Endothelial cell of umbilical vein (primary cell): ENCODE measurements at places on chromosomes 1 and 21.

- H3K4me1 ChIP-seq = no peaks in the 10 kb centered on the region
- no peak for DNase-seq
- no peak overlapping the region for H3K4me3 ChIP-seq
- no peak overlapping the region for H3K27ac ChIP-seq
- H3K27me3 ChIP-seq = peaks cover 15% of the 10 kb centered on the region
- no peaks in the 10 kb centered on the region for H3K36me3 ChIP-seq
Measured at GRCh38 chr1:93990010-93990409, 80.8 kb upstream of the GCLM start.

DNA sequence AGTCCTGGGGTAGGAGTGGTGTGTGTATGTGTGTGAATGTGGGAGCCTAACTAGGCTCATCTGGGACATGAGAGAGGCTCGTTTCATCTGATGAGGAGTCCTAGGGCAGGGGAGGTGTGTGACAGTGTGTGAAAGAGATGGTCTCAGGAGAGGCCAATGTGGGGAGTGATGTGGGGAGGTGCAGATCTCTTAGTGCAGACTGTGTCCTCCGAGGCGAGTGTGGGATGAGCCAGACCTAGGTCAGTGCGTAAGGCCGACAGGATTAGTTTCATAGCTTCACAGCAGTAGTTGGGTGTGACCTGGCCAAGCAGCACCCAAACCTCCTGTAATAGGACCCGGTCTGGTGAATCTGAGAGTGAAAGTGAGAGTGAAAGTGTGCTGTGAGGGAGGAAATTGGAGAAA lies 94.7 kb downstream of the LIPI start:
- DNase-seq = no peak
- H3K27me3 ChIP-seq = no peaks in the 10 kb centered on the region
- no peak overlapping the region for H3K4me3 ChIP-seq
- no peak overlapping the region for H3K27ac ChIP-seq

DNA sequence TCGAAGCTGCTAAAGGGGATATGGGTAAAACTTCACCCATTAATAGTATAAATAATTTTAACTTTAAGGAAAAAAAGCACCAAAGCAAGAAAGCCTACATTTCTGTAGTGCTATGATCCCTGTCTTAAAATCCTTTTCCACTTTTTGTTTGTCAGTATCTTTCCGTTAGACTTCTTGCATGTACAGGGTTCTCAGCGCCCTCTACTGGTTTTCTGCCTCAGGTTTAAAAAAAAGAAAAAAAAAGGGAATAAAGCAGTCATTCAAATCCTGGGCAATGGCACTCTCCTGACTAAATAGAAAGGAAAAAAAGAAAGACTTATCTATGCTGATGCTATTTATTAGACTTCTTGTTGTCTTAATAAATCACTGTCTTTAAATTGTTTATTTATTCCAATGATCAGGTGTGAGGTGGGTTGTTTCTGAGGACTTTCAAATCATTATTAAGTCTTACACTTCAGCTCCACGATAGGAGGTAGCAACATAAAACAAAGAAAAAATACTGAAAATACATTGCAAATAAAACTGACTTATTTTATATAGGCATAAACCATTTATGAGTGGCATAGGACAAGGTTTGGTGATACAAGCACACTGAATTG lies 475.4 kb upstream of the NR5A2 start:
- H3K27me3 ChIP-seq = no peaks in the 10 kb centered on the region
- no peak overlapping the region for H3K27ac ChIP-seq
- peak; percentile 77 for DNase-seq
- H3K4me1 ChIP-seq = no peaks in the 10 kb centered on the region
- no peaks in the 10 kb centered on the region for H3K36me3 ChIP-seq

DNA sequence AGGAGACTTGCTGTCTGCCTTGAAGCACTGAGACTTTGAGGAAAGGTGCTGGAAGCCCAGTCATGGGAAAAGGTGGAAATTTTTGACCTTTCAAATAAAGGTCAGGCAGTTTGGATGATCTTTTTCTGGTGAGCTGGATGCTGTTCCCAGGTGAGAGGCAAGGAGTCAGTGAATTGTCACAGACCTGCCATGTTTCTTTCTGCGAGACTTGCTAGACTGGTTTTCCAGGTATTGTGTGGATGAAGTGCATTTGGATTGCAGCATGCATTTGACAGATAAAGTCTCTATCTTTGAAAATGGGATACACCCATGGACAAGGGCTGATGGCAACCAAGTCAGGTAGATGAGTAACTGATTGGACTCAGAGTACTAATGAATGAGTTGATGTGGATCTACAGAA lies 65.7 kb upstream of the NHLH2 start:
- no peaks in the 10 kb centered on the region for H3K27me3 ChIP-seq
- H3K36me3 ChIP-seq = no peaks in the 10 kb centered on the region

DNA sequence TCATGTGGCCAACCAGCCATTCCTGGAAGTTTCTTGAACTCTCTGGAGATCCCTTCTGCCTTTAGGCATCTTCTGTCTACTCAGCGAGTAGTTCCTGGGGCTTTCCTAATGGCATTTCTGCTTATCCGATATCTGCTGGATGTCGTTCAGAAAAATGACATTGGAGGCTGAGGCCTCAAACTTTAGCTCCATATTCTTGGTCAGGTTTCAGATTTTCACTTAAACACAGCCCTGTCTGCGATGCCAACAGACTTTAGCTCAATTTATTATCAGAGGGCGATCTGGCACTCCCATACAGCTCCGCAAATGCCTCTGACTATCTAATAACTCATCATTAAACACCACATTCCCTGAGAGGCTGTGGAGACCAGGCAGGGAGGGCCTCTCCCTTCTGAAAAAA lies 46.3 kb upstream of the ETS2 start:
- no peaks in the 10 kb centered on the region for H3K36me3 ChIP-seq
- DNase-seq = no peak
- H3K4me1 ChIP-seq = peaks cover 9% of the 10 kb centered on the region

- no peak for DNase-seq
- no peaks in the 10 kb centered on the region for H3K4me1 ChIP-seq
- no peaks in the 10 kb centered on the region for H3K27me3 ChIP-seq
Measured at GRCh38 chr1:107533436-107533835, 392.6 kb downstream of the NTNG1 start.

- no peaks in the 10 kb centered on the region for H3K27me3 ChIP-seq
- no peak overlapping the region for H3K27ac ChIP-seq
Measured at GRCh38 chr1:7493711-7494454, 277.2 kb upstream of the VAMP3 start.

- H3K27ac ChIP-seq = no peak overlapping the region
- no peak for DNase-seq
- peaks cover 6% of the 10 kb centered on the region for H3K4me1 ChIP-seq
Measured at GRCh38 chr1:21664806-21665588, 4.2 kb downstream of the RAP1GAP start.

DNA sequence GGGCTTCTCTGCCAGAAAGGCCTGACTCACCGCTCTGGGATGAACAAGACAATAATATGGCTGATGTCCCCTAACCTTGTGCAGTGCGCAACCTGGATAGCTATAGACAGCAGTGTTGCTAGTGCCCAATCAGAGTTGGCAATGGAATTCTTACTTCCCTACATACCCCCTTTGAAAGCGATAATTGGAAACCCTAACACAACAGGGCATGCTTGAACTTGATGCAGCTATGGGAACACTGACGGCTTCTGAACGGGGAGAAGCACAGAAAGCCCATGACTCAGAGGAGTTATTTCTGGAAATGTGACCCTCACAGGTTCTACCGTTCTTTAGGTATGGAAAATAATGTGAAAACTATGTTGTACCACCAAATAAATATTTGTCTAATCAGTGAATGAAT lies 200.6 kb downstream of the TRABD2B start:
- no peaks in the 10 kb centered on the region for H3K36me3 ChIP-seq
- no peak overlapping the region for H3K27ac ChIP-seq
- H3K4me3 ChIP-seq = no peak overlapping the region
- no peak for DNase-seq
- H3K27me3 ChIP-seq = no peaks in the 10 kb centered on the region

GRCh38 chr1:7535934-7536878 lies 234.9 kb upstream of the VAMP3 start:
- no peak for DNase-seq
- no peak overlapping the region for H3K4me3 ChIP-seq
- H3K27me3 ChIP-seq = no peaks in the 10 kb centered on the region

- no peak for DNase-seq
- no peaks in the 10 kb centered on the region for H3K27me3 ChIP-seq
- H3K36me3 ChIP-seq = peaks cover 2% of the 10 kb centered on the region
- H3K4me1 ChIP-seq = no peaks in the 10 kb centered on the region
- no peak overlapping the region for H3K4me3 ChIP-seq
- no peak overlapping the region for H3K27ac ChIP-seq
Measured at GRCh38 chr1:46254668-46255067, 7.1 kb downstream of the RAD54L start.

DNA sequence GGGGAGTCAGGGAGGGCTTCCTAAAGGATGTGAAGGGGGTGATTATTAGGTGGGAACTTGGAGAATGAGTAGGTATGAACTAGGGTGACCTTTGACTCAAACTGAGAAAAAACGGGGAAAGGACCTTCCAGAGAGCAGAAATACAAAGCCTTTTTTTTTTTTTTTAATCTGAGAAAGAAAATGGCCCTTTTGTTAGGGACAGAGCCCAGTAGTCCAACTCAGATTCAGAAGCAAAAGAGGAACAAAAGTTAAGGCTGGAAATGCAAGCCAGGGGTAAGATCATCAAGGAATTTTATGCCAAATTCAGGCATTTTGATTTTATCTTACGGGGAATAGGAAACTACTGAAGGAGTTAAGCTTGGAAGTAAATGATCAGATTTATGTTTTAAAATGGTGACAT lies 96.0 kb upstream of the SMYD2 start:
- peaks cover 50% of the 10 kb centered on the region for H3K27me3 ChIP-seq
- no peak for DNase-seq
- no peaks in the 10 kb centered on the region for H3K36me3 ChIP-seq
- H3K4me3 ChIP-seq = no peak overlapping the region
- peaks cover 3% of the 10 kb centered on the region for H3K4me1 ChIP-seq

GRCh38 chr1:88998716-88999115 lies 6.3 kb upstream of the KYAT3 start:
- no peak overlapping the region for H3K27ac ChIP-seq
- H3K4me3 ChIP-seq = no peak overlapping the region
- H3K27me3 ChIP-seq = no peaks in the 10 kb centered on the region

GRCh38 chr1:99636647-99637175 lies 9.2 kb upstream of the PALMD start:
- peaks cover 32% of the 10 kb centered on the region for H3K4me1 ChIP-seq
- no peaks in the 10 kb centered on the region for H3K27me3 ChIP-seq
- H3K4me3 ChIP-seq = no peak overlapping the region
- H3K27ac ChIP-seq = no peak overlapping the region
- no peak for DNase-seq

- no peak for DNase-seq
- H3K27me3 ChIP-seq = no peaks in the 10 kb centered on the region
- H3K27ac ChIP-seq = no peak overlapping the region
- H3K4me3 ChIP-seq = no peak overlapping the region
- no peaks in the 10 kb centered on the region for H3K4me1 ChIP-seq
- peaks cover 12% of the 10 kb centered on the region for H3K36me3 ChIP-seq
Measured at GRCh38 chr1:235225299-235225698, 64.2 kb upstream of the RBM34 start.

- no peaks in the 10 kb centered on the region for H3K27me3 ChIP-seq
- H3K4me1 ChIP-seq = no peaks in the 10 kb centered on the region
- H3K4me3 ChIP-seq = no peak overlapping the region
Measured at GRCh38 chr21:44065428-44065827, 41.8 kb upstream of the PWP2 start.

GRCh38 chr1:96206451-96206850 lies 515.1 kb upstream of the PTBP2 start:
- H3K27ac ChIP-seq = no peak overlapping the region

DNA sequence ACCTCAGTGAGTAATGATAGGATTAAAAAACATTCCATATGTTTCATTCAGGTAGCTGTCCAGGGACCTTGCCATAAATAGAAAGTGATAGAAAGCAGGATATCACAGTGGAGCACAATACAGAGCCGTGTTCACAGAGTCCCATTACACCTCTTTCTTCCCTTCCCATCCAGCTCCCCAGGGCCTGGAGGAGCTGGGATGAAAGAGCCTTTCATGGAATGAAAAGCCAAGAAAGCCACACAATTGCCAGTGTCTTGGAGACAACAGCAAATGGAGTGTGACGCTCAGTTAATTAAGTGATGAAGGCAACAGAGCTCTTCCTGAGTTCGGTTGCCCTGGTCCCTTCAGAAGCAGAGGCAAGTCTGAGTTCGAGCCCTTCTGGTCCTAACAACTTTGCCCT lies 387.3 kb upstream of the PLXNA2 start:
- no peak overlapping the region for H3K4me3 ChIP-seq
- H3K36me3 ChIP-seq = no peaks in the 10 kb centered on the region
- H3K27me3 ChIP-seq = no peaks in the 10 kb centered on the region
- H3K4me1 ChIP-seq = no peaks in the 10 kb centered on the region
- DNase-seq = no peak

- no peak for DNase-seq
- no peak overlapping the region for H3K27ac ChIP-seq
Measured at GRCh38 chr21:32383812-32384211, 9.0 kb downstream of the URB1 start.

DNA sequence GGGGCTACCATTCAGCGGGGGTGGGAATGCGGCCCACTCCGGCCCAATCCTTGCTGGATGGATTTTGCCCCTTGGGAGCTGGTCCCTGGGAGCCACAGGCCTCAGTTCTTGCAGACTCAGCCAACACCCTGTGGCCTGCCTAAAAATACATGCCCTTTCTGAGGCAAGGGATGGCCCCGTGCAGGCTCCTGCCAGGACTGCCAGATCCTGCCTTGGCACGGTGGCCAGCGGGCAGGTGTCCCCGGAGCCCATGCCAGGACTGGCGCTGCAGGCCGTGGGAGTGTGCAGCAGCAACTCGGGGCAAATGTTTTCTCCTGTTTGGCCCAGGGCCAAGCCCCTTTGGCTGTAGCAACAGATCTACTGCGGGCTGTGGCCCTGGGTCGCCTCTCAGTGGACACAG lies 1.6 kb upstream of the PANK4 start:
- DNase-seq = no peak
- peaks cover 17% of the 10 kb centered on the region for H3K4me1 ChIP-seq
- no peak overlapping the region for H3K27ac ChIP-seq
- H3K4me3 ChIP-seq = no peak overlapping the region

DNA sequence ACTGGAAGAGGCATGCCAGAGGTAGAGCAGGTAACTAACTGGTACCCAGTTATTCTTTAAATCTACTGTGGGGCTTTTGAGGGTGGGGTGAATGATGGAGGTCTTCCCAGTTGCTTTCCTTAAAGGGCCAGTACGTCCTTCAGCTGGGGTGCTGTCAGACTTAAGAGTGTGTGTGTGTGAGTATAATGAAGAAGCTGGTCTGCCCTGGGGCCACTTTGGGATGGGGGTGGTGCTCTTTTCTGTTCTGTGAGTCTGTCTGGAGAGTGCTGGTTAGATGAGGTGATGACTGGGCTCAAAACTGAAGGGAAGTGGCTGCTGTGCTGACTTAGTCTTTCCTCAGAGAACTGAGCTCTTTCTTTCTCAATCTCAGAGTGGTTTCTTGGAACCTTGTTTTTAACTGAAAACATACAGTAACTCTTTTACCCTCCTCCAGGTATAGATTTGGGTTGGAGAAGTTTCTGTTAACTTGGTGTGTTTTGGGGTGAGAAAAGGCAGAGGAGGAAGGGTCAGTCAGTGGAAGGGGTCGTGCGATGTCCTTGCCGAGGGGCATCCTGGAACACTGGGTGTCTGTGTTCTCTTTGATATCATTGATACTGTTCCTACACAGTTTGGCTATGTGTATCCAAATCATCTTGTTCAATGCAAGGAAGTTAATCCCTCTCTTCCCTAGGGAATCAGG lies 746 bp downstream of the MACF1 start:
- peak overlapping the region; percentile 86 for H3K27ac ChIP-seq
- H3K27me3 ChIP-seq = no peaks in the 10 kb centered on the region
- no peaks in the 10 kb centered on the region for H3K36me3 ChIP-seq
- H3K4me1 ChIP-seq = peaks cover 37% of the 10 kb centered on the region
- DNase-seq = peak; percentile 45

- no peak for DNase-seq
- H3K4me3 ChIP-seq = no peak overlapping the region
- no peaks in the 10 kb centered on the region for H3K27me3 ChIP-seq
- H3K4me1 ChIP-seq = no peaks in the 10 kb centered on the region
- H3K36me3 ChIP-seq = no peaks in the 10 kb centered on the region
- H3K27ac ChIP-seq = no peak overlapping the region
Measured at GRCh38 chr1:47838562-47839432, 158.4 kb downstream of the TRABD2B start.
